ENCODE measurements at places on chromosomes 11 and 22. TPM values are rescaled to one million over a fixed set of nuclear protein-coding genes. Genes with fewer than 3 reads are reported as not detected.

The MMP12 gene
- total RNA-seq: not detected

The OR8D2 gene
- not detected for total RNA-seq

The ARHGAP20 gene
- 27.2 TPM for total RNA-seq

The JHY gene
- 15.5 TPM for total RNA-seq

The CFAP300 gene
- total RNA-seq: 6.7 TPM

The SEZ6L gene
- total RNA-seq: 181 TPM

The MS4A2 gene
- under 0.01 TPM for total RNA-seq

The FUT4 gene
- 6.9 TPM for total RNA-seq

The MAPK8IP2 gene
- total RNA-seq: 76.6 TPM

The SLC5A12 gene
- total RNA-seq: 0.46 TPM

The MUC6 gene
- total RNA-seq: not detected

The HEPHL1 gene
- not detected for total RNA-seq

The MPPED2 gene
- total RNA-seq: 84.9 TPM

The SHANK3 gene
- 13.6 TPM for total RNA-seq

The HORMAD2 gene
- 1.8 TPM for total RNA-seq

The NLRP14 gene
- 0.92 TPM for total RNA-seq

The GLB1L2 gene
- total RNA-seq: 3.2 TPM

The MUC5AC gene
- total RNA-seq: not detected

The TMEM25 gene
- total RNA-seq: 40.1 TPM

The CELSR1 gene
- 4.4 TPM for total RNA-seq

The MYOD1 gene
- total RNA-seq: not detected

The CBLIF gene
- total RNA-seq: not detected

The AMOTL1 gene
- 39.0 TPM for total RNA-seq

Data from diencephalon (tissue), 1 donor.